ENCODE measurements at places on chromosomes 11 and 22. TPM values are rescaled to one million over a fixed set of nuclear protein-coding genes. Genes with fewer than 3 reads are reported as not detected.

DNA sequence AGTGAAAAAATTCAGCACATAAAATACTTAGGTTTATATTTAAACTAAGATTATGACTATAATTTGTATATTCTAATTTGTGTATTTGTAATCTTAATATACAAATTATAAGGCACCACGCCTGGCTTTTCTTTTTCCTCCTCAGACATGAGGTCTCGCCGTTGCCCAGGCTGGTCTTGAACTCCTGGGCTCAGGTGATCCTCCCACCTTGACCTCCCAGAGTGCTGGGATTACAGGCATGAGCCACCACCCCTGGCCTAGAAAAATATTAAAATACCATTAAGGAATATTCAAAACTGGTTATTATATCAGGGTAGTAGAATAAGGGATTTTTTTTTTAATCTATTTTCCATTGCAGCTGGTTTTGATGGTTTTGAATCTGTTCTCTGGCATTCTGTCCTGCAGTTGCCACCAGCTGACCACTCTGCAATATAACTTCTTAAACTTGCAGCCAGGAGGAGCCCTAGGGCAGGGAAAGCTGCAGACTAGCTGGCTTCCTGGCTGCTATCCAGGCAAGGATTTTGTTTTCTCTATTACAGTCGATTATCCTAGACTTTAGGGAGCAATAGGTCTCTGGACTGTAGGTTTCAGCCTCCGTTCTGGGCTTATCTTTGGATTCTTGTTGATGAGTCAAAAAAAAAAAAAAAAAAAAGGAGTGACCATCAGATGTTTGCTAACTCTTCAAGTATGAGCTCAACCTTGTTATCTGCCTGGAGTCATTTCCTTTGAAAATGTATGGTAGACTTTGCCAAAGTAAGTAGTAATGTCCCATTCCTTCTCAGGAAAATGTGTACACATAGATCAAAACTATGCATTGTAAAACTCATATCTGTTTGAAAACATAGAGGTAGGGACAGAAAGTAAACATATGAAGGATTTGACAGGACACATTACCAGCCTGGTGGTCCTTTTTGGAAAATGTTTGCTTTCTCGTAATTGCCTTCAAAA, 13.2 kb downstream of the POLA2 start:
- DNase-seq, result no peak

DNA sequence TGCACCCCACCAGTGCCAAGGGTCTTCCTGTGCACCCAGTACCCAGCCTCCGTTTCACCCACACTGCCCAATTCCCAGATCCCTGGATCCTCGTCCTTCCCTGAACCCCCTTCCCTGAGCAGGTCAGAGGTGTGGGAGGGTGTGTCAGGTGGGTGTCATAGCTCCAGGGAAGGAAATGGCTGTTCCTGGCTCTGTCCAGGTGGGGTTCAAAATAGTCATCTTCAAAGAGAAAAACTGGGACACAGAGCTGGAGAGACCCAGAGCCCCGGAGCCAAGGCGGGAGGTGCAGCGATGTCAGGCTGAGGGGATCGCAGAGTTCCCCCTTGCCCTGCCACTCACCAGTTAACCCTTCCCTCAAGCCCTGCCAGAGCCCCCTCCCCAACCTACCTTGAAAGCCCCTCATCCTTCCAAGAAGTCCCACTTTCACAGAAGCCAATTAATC, 698 bp downstream of the C1QTNF4 start:
- DNase-seq, result no peak

GRCh38 chr11:119041821-119042514, 11.3 kb upstream of the SLC37A4 start:
- no peak for DNase-seq

GRCh38 chr11:103594283-103594682, 442.2 kb upstream of the DDI1 start:
- no peak for DNase-seq

DNA sequence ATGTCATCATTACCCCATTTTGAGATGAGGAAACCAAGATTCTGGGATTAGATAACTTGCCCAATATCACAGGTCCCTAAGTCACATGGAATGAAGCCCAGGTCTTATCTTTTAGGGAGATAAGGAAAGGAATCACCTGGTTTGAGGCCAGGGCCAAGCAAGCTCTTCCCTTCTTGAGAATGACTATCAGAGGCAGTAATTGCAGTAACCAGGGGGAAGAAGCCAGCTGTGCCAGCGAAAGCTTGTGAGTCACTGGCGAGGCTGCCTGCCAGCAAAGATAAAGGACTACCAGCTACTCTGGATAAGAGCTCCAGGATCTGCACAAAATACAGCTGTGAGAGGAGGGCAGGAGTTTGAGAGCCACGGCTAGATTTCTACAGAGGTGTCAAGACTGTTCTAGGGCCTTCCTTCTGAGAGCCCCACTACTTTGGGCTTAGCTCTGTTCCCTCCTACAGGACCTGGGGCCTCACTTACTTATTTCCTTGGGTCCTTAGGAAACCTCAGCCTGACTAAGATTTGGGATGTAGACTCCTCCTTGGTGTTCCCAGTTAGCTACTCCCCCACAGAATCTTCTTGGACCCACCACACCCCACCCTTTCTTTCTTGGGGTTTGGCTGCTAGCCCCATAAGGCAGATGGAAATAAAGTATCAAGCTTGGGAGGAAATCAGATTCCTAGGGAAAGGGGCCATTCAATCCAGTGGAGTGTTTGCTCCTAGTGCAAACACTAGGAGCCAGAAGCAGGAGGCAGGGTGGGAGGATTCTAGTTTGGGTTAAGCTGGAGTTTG, 9.7 kb upstream of the CCKBR start:
- no peak for DNase-seq

DNA sequence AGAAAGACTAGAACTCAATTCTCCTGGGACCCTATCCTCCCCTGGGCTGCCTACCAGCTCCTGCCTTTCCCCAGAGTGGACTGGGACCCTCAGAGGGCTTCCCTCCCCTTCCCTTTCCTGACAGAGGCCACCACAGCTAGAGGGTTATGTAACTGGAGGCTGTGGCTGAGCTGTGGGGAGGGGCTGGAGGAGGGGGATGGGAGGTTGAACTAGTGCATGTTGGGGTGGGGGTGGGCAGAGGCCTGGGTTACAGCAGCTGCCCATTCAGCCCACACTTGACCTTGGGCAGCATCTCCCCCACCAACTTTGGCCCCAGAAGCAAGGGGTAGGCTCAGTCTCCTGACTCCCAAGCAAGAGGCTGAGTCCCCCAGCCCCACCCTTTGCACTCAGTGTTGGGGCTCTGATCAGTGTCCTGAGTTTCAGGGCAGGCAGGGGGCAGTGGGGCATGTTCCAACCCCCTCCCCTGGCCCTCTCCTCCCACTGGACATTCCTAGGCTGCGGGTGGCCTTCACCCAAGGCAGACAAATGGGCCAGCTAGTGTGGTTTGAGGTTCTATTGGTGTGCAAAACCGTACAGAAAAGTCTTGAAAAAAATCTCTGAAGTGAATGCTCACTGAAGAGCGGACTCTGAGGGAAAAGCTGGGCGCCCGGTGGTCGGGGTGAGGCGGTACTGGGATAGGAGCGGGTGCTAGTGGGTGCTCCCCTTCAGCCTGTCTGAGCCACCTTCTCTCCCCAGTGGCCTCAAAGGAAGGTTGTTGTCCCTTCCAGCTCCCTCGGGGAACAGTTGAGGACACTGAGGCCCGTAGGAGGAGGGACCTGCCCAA, 3.8 kb downstream of the KCNC1 start:
- DNase-seq, result no peak

- DNase-seq, result no peak
These were observed 32.1 kb downstream of the UQCR10 start for GRCh38 chr22:29799217-29799680.

GRCh38 chr11:12482839-12483238, 105.5 kb downstream of the PARVA start:
- no peak for DNase-seq

GRCh38 chr11:92841719-92842118, 127.7 kb upstream of the MTNR1B start:
- DNase-seq, result no peak

DNA sequence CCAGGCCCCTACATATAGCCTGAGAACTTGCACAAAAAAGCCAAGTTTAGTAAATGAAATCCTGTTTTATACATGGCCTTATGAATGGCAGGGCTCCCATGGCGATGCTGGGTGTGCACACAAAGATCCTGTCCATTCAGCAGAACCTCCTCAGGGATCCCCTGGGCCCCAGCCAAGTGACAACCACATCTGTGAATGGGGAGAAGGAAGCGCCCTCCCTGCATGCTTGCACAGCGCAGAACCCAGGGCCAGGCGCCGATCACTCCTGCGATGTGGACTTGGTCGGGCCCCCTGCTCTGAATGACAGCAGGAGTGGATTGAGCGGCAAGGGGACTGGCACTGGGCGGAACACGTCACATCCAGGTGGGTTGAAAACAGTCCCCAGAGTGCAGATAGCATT, 4.5 kb upstream of the CDC42EP2 start:
- DNase-seq, result no peak

The SLC35E4 gene
- total RNA-seq, result 2.4 TPM

The GGA1 gene
- 71.8 TPM for total RNA-seq

The SLC22A9 gene
- 0.19 TPM for total RNA-seq

The NLRP6 gene
- not detected for total RNA-seq

The ACRV1 gene
- total RNA-seq, result not detected
